ENCODE measurements at places on chromosomes 11 and 22.

GRCh38 chr11:108199446-108200321, 22.8 kb downstream of the NPAT start:
- DNase-seq = no peak

- DNase-seq = no peak
Measured at GRCh38 chr11:27926486-27926885, 181.5 kb downstream of the KIF18A start.

GRCh38 chr11:60477035-60477445, 15.5 kb upstream of the MS4A12 start:
- DNase-seq = no peak

- DNase-seq = no peak
Measured at GRCh38 chr11:77747381-77747969, 73.0 kb downstream of the RSF1 start.

DNA sequence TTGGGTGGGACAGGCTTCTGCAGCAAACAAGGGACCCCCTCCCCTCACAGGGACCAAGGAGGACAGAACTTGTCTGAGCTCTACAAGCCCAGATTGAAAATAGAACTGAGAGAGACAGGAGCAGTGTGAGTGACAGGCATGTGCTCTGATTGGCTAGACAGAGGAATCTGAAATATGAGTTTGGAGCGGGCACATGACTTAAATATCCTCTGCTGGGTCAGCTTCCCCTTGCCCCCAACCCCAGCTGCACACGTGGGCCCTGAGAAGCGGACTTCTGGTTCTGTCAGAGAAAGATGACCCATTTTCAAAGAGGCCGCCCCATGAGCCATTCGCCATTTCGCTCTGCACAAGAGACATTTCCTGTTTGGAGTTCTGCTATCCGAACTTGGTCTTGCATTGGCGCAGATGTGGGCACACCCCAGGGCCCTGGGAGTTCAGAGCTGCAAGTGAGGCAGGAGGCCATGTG, 5.3 kb downstream of the TUBA8 start:
- DNase-seq = no peak

GRCh38 chr11:126145954-126146353, 65.5 kb downstream of the RPUSD4 start:
- no peak for DNase-seq

DNA sequence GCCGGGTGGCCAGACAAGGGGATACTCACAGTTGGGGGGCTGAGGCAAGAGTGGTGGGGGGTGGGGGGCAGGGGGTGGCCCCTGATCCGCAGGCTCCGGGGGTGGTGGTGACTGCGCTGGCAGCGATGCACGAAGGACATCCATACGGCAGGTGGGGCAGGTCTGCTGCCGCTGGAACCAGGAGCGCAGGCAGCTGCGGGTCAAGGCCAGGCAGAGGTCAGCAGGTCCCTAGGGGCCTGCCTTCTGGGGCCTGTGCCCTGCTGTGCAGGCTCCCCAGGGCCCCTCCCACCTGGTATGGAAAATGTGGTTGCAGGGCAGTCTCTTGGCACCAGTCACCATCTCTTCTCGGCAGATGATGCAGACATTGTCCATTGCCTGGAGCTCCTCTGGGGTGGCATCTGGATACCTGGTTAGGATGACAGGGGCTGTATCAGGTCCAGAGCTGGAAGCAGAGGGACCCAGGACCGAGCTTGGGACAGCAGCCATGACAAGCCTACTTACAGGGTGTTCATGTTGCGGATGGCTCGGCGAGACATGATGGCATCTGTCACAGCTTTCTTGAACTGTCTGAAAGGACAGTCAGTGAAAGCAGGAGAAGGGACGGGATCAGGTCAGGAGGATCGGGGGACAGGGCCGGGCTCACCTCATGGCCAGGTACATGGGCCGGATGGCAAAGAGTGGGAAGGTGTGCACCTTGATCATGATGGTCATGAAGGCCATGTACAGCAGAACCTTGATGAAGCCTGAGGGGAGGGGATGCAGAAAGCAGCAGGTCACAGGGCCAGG, 3.5 kb downstream of the SYVN1 start:
- no peak for DNase-seq

- no peak for DNase-seq
Measured at GRCh38 chr11:7572001-7572712, 58.4 kb downstream of the PPFIBP2 start.

- DNase-seq = no peak
Measured at GRCh38 chr11:130631119-130631518, 182.7 kb downstream of the ADAMTS15 start.

GRCh38 chr11:11407065-11407762, 54.2 kb upstream of the CSNK2A3 start:
- no peak for DNase-seq

DNA sequence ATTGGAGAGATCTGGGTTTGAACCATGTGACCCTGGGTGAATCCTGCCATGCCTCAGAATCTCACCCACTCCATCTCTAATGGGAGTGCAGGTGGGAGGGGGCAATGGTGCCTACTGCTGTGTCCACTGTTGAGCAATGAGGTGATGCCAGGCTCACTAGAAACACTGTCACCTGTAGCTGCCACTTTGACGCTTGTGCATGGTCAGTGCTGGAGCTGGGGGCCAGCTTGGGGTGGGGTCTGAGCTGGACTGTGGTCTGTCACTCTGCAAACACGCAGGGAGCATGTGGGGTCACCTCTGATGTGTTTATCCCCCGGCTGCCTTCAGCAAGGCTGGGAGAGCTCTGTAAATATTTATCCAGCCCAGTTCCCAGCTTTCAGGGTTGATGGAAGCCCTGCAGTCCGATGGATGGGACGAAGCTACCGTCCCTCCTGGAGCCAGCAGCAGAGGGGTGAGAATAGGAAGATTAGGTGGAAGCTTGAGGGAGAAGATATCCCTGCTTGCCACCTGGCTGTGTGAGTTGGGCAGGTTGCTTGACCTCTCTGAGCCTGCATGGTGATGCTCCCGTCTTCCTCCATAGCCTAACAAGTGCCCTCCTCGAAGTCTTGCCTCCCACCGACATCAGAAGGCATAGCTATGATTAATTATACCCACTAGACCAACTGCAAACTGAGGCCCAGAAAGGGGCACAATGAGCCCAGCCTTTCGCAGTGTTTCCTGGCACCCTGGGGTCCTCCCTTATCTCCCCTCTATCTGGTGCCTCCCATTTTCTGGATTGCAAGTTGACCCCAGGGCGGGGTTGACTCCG, 1.7 kb downstream of the MMP11 start:
- no peak for DNase-seq

DNA sequence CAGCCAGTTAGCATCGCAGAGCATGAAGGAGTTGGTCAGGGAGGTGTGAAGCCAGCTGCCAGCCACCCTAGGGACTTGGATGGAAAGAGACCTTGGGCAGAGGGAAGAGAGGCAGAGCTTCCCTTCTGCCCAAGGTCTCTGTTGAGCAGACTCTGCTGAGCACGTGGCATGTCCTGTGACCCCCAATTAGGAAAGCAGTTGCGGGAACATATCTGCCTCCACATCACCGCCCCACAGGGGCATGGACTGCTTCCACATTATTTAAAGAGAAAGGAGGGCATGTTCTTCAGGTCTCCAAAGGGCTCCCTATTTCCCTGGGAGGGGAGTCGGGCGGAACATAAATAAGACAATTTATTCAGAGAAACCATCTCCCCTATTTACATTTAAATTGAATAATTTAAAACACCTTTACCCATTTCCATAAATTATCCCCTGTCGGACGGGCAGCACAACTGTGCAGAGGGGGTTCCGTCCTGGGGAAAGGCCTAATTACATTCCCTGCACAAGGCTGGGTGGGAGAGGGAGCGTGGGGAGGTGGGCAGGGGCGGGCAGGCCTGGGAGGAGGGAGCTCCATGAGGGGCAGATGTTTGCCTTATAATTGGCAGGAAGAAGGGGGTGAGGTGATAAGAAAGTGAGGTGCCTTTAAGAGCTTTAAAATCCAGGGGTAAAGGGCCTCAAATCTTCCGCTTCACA, 88.8 kb upstream of the THY1 start:
- no peak for DNase-seq

GRCh38 chr11:8532475-8532874, 61.6 kb downstream of the STK33 start:
- no peak for DNase-seq

DNA sequence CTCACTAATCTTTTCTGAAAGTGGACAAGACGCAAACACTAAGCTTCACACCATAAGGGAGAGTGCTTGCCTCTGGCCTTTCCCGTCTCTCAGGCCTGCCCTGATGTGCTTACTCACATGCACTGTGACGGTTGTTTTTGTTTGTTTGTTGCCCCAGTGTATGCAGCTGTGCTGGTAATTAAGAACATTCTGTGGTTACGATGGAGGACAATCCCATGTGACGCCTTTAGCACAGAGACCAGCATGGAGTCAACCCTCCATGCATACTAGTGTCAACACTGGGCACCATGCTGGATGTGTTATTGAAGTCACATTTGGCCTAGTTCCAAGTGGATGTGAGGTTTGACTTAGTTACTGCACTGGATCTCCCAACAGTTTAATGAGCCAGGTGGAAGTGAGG, 27.8 kb upstream of the CDON start:
- DNase-seq = no peak

DNA sequence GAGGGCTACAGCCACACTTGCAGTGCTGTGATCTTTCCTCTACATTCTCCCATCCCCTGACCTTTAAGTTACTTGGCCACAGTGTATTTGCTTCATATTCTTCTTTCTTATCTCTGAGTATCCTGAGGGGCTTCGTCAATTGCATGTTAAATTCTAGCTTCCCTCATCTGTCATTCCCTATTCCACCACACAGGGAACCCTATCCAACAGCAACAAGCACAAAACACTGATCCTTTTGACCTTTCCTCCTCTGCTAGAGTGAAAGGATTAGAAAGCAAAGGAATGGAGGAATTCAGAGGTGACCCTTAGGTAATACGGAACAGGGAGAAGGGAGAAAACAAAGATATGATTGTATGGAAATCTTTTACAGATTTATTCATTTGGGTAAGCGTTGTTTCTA, 1061.7 kb upstream of the TENM4 start:
- no peak for DNase-seq

- DNase-seq = no peak
Measured at GRCh38 chr11:66570079-66570849, 1.9 kb upstream of the CTSF start.

Measured in HTR-8/SVneo (cell line).